ENCODE measurements at places on chromosomes 3 and 15.

DNA sequence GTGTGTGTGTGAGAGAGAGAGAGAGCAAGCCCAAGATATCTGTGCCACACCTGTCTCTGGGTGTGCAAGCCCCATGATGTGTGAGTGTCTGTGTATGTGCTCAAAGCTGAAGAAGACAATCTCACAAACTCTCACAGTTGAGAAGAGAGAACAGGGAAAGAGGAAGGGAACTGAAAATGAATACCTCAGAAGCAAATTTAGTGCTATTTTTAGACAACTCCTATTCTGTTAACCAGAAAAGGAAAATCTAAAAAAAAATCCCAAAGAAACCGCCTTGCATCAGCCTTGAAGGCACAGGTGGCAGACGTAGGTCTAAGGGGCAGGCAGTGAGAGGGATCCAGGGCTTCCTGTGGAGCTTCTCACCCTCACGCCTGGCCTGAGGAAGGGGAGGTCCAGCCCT, 47.8 kb downstream of the ATP2B2 start:
- DNase-seq: no peak

- DNase-seq: no peak
Observed at GRCh38 chr3:169914321-169914720, 2.9 kb downstream of the SAMD7 start.

DNA sequence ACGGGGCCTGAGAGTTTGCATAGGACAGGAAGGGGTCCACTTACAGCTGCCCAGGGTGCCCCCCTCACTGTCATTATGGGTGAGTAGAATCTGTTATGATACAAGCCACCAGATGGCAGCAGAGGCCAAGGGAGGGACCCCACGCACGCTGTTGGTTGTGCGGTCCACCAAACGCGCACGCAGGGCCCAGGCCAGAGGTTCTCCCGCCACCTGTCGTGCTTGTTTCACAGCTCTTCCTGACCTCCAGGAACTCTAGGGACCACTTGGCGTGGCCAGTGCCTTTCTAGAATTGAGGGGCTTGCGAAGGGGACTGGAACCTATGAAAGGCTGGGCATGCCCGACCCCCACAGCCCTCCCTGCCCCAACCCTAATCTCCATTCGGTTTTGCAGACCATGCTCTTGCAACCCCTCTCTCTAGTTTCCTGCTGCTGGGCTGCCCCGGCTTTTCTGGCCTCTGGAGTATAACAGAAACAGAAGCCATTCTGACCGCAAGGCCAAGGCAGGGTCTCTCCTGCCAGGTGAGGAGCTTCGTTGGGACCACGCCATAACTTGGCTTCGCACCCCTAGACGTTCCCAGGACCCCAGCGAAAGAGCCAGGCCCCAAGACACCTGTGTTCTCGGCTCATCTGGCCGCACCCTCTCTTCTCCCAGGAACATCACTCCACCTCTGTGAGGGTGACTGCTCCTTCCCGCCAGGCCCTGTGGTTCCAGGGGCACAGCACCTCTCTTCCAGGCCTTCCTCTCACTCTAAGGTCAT, 46.0 kb downstream of the ALDH1L1 start:
- DNase-seq: peak; percentile 43

GRCh38 chr3:138670407-138670806, 61.8 kb downstream of the FAIM start:
- DNase-seq: no peak

DNA sequence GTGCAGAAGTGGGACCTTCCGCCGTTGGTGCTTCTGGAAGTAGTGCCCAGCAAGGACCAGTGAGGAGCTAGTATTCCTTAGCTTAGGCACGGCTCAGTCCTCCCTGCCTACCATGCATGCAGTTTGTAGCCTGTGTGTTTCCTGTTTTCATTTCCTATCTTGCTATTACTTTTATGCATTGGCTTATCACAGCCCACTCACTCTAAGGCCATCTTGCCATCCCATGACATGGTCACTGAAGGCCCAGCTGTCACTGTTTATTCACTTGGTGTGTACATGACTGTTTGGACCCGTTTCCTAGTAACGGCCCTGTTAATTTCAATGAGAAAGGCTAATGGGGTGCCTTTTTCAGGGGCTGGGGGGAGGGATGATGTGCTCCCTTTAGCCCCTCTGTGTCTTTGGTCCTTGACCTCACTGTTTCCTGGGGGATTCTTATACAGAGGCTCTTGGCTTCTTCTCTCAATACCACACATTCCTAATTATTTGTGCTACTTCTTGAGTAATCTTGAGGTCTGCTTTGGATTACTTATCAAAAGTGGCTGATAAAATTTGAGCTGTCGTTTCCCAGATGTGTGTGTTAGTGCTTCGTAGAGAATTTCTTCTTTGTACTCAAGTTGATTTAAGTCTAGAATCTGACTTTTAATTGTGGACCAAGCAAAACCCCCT, 24.5 kb upstream of the TRAK1 start:
- no peak for DNase-seq

DNA sequence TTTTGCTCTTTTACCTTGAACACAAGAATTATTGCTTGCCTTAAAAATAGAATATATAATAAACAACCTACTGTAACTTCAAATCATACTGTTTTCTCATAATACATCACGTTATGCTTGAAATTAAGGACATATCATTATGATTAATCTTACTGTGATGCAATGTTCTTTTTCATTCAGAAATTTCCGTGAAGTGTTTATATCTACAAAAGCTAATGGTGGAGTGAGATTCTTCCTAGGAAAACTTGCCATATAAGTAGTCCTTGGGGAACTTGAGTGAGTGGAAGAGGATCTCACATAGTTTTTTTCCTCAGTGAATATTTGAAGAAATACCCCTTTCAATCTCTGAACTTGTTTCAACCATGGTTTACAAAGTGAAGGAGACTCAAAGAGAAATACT, 498.7 kb upstream of the CBLB start:
- DNase-seq: no peak

DNA sequence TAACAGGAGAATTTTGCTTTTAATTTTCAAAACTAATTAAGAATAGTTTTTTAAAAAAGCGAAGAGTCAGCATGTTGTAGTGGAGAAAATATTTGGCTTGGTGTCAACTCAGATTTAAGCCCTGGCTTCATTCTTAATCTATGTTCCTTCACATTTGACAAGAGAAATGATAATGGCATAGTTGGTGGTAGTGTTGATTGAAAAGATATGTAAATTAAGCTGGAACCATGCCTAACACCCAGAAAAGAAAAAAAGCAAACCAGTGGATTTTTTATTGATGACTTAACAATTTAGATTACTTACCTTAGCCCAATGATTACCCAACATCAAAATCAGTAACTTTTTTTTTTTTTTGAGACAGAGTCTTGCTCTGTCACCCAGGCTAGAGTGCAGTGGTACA, 27.4 kb downstream of the TCAIM start:
- no peak for DNase-seq

DNA sequence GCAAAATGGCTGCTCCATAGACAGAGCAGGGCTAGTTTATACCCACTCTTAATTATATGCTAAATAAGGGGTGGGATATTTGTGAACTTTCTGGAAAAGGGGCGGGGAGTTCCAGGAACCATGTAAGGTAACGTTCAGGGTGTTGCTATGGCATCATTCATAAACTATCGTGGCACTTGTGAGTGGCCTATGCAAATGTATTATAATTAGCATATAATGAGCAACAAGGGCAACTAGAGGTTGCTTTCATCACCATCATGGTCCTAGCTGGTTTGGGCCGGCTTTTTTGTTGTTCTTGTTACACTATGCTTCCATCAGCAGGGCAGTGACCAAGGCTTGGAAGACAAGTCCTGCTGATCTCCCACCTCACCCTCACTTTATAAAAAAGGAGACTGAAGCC, 43.2 kb upstream of the FGD5 start:
- no peak for DNase-seq

GRCh38 chr3:58206406-58207011, 4.3 kb downstream of the DNASE1L3 start:
- peak; percentile 57 for DNase-seq

- no peak for DNase-seq
Observed at GRCh38 chr15:95669146-95669922, 661.2 kb upstream of the NR2F2 start.

GRCh38 chr3:45946875-45947274, 3.6 kb downstream of the CXCR6 start:
- no peak for DNase-seq

- no peak for DNase-seq
Observed at GRCh38 chr3:13068269-13069010, 4.8 kb downstream of the IQSEC1 start.

GRCh38 chr3:127149621-127150310, 43.2 kb upstream of the PRR23E start:
- no peak for DNase-seq

GRCh38 chr3:194375473-194376240, 6.1 kb upstream of the LRRC15 start:
- DNase-seq: no peak

GRCh38 chr3:87037652-87038051, 46.7 kb upstream of the VGLL3 start:
- DNase-seq: no peak
